ENCODE measurements at places on chromosomes 5 and 9. TPM values are rescaled to one million over a fixed set of nuclear protein-coding genes. Genes with fewer than 3 reads are reported as not detected.

GRCh38 chr9:130288393-130288792, 22.8 kb downstream of the HMCN2 start:
- no peak for DNase-seq

DNA sequence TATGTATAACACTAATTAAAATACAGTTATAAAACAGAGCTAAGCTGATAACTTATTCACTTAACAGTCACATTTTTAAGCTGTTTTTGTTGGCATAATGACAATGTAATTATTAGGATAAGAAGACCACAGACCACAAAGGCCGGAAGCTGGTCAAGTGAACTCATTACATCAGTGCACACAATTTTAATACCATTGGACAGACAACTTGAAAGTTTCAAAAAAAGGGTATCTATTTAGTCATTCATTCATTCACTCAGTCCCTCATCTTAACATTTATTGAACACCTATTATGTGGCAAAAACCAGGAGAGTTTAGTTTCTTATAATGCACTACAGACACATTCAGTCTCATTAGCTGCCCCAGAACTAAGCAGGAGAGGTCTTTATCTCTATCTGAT, 11.6 kb downstream of the ERP44 start:
- no peak for DNase-seq

DNA sequence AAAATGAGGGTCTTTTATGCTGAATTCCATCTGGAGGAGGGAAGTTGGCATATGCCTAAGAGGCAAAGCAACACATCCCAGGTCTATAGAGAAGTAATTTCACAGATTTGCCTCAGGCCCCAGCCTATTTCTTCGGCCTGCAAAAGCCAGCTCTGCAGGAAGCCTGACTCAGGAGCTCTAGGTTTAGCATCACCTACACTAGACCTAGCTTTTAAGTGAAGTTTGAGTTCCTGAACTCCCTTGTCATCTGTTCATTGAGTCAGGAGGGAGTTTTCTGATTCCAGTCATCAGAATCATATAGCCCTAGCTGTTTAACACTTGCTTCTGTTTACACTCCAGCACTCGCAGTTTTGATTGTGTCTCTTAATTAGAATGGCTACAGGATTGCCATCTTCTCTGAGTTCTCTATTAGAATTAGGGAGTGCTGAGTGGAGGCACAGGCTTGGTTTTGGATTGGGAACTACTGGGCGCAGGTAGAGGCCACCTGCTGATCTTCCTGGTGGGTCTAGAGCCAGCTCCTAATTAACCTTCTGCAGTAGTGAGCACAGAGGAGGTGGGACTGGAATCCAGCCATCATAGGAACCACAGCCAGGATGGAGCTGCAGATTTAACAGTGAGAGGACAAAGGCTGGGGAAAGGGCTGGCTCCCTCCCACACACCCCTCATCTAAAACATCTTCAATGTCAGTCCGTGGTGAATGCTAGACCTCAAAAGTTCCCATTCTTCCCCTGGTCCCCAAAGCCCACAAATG, 179.5 kb downstream of the TRIO start:
- no peak for DNase-seq

GRCh38 chr9:111036429-111036789, 1.9 kb downstream of the LPAR1 start:
- no peak for DNase-seq

DNA sequence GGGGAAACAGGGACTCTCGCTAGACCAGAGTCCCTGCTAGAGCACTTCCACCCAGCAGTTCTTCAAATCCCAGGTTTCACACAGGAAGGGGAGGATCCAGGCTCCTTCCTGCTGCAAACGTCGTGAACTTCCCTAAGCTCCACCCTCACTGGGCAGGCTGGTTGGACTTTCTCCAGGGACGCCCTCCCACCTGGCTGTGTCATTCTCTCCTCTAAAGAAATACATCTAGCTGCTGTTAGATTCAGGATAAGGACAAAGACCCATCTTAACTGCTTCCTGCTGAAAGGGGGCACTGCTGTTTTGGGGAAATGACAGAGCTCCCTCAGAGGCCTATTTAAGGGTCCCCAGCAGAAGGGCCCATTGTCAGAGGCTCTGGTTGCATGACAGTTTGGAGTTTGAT, 230.7 kb downstream of the SEMA6A start:
- no peak for DNase-seq

GRCh38 chr9:69697475-69697874, 25.3 kb upstream of the APBA1 start:
- no peak for DNase-seq

- no peak for DNase-seq
Observed at GRCh38 chr5:65394087-65394486, 87.6 kb downstream of the ADAMTS6 start.

- no peak for DNase-seq
Observed at GRCh38 chr9:132126680-132127236, 35.1 kb upstream of the NTNG2 start.

- peak; percentile 51 for DNase-seq
Observed at GRCh38 chr9:110050925-110051355, 157.0 kb downstream of the C9orf152 start.

KLF4 gene
- total RNA-seq, result 3.4 TPM

PCDHB14 gene
- not detected for total RNA-seq

QRFP gene
- not detected for total RNA-seq

NR2F1 gene
- total RNA-seq, result not detected

Data from activated naive CD4-positive, alpha-beta T cell treated with anti-CD3 and anti-CD28 coated beads for 36 hours (primary cell).